ENCODE measurements at places on chromosomes 1 and 21.

DNA sequence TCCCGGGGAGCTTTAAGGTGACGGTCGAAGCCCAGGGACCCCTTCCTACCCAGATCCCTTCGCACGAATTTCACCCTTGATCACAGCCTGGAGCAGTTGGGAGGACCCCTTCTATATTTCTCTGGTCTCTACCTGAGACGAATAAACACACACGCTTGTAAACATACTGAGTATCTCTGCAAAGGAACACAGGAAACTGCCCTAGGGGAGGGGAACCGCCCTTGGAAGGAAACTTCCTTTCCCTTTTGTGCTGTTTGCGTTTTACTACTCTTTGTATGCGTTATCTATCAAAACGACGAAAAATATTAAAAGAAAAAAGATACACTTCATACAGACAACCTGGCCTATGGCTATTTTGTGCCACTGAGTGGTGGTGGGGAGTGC is 750 bp downstream of the NECAP2 start:
- H3K27me3 ChIP-seq: peaks cover 9% of the 10 kb centered on the region
- H3K27ac ChIP-seq: peak overlapping the region; percentile 97
- H3K36me3 ChIP-seq: peaks cover 25% of the 10 kb centered on the region
- peaks cover 33% of the 10 kb centered on the region for H3K4me1 ChIP-seq

- H3K4me3 ChIP-seq: no peak overlapping the region
- peaks cover 13% of the 10 kb centered on the region for H3K27me3 ChIP-seq
Observed at GRCh38 chr1:48049823-48050535, 52.8 kb upstream of the TRABD2B start.

DNA sequence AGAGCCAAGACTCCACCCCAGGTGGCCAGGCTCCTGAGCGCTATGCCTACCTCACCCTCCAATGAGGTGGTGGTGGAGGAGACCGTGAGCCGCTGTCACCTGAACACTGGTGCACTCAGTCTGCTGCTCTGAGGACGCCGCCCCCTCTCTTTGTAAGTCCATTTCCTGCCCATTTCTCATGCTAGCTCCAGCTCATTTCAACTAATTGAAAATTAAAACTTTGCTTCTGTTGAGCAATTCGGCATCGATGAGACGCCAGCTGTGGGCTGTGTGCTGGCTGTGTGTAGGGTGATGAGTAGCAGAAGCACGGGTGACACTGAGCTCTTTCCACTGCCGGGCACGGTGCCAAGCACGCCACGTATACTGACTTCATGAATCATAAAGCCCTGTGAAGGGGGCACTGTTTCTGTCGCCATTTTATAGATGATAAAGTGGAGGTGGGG is 11.2 kb downstream of the TNFRSF1B start:
- H3K36me3 ChIP-seq: peaks cover 28% of the 10 kb centered on the region
- peaks cover 78% of the 10 kb centered on the region for H3K4me1 ChIP-seq
- peak overlapping the region; percentile 76 for H3K27ac ChIP-seq
- DNase-seq: no peak
- peaks cover 5% of the 10 kb centered on the region for H3K27me3 ChIP-seq

DNA sequence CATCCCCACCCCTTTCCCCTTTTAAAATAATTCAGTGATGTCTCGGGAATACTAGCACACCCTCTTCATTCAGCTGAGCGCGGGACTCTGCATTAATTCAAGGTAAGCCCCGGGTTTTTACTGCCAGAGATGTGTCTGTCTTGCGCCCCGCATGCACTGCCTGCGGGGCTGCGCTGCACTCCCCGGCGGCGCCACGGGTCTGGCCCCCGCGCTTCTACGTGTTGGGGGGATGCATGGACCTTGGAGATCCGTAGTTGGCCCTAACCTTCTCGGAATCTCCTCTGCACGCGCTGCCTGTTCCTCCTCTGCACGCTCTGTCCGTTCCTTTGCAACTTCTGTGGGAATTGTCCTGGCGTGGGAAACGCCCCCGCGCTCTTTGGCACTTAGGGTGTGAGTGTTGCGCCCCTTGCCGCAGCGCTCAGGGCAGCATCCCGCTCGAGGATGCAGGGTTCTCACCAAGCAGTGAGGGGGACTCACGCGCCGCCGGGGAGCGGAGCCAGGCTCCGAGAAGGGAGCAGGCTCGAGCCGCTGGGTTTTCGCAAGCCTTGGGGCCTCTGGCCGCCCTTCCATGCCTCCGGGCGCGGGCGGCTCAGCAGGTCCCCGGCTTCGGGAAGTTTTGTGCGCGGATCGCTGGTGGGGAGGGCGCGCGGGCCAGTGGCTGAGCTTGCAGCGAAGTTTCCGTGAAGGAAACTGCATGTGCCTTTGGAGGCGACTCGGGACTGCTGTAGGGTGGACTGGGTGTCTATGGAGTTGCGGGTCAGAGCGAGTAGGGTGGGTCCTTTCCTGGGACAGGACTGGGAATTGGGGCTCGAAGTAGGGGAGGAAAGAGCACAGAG is 165.1 kb upstream of the CACNA1E start:
- H3K27ac ChIP-seq: no peak overlapping the region
- H3K27me3 ChIP-seq: peaks cover 20% of the 10 kb centered on the region
- peaks cover 14% of the 10 kb centered on the region for H3K4me1 ChIP-seq
- peaks cover 3% of the 10 kb centered on the region for H3K36me3 ChIP-seq
- H3K4me3 ChIP-seq: peak overlapping the region; percentile 86
- DNase-seq: peak; percentile 33

- no peak overlapping the region for H3K27ac ChIP-seq
- H3K36me3 ChIP-seq: no peaks in the 10 kb centered on the region
- peaks cover 15% of the 10 kb centered on the region for H3K4me1 ChIP-seq
- DNase-seq: no peak
- H3K4me3 ChIP-seq: no peak overlapping the region
- H3K27me3 ChIP-seq: peaks cover 2% of the 10 kb centered on the region
Observed at GRCh38 chr1:209341673-209342420, 241.7 kb upstream of the CAMK1G start.
